ENCODE measurements at places on chromosomes 2 and 18.

DNA sequence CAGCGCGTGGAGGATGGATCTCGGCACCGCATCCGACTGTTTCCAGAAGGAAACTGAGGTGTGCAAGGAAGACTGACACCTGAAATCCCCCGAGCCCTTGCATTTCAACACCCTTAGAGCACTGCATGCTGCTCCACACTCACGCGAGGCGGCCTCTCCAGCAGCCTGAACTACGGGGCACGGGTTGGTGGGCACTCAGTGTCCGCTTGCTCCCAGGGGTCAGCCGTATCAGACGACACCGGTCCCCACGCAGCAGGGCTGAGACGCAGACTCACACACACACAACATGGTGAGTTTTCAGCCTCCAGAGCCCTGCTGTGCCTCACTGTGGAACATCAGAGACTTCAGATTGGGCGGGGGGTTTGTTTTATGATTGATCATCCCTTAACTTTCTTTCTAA lies 269.9 kb downstream of the TWIST2 start:
- no peak for DNase-seq

GRCh38 chr18:35707247-35707646 lies 125.7 kb downstream of the GALNT1 start:
- DNase-seq: no peak

DNA sequence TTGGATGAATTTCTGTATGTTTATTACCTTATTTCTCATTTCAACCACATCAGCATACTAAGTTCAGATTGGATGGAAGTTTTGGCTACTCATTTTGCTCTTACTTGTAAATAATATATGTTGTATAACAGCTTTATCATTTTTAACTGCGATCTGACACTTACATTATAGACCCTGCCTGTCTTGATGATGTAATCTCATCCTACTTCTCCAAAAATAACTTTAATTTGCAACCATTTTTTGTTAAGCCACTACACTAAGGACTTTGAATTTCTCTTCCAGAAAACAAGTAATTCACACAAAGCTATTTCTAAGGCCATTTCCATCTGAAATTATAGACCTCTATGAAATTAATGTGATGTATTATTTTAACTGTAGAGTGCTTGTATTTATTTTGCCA lies 240.7 kb downstream of the WDR7 start:
- no peak for DNase-seq

GRCh38 chr18:26458526-26459232 lies 89.7 kb downstream of the KCTD1 start:
- DNase-seq: no peak

DNA sequence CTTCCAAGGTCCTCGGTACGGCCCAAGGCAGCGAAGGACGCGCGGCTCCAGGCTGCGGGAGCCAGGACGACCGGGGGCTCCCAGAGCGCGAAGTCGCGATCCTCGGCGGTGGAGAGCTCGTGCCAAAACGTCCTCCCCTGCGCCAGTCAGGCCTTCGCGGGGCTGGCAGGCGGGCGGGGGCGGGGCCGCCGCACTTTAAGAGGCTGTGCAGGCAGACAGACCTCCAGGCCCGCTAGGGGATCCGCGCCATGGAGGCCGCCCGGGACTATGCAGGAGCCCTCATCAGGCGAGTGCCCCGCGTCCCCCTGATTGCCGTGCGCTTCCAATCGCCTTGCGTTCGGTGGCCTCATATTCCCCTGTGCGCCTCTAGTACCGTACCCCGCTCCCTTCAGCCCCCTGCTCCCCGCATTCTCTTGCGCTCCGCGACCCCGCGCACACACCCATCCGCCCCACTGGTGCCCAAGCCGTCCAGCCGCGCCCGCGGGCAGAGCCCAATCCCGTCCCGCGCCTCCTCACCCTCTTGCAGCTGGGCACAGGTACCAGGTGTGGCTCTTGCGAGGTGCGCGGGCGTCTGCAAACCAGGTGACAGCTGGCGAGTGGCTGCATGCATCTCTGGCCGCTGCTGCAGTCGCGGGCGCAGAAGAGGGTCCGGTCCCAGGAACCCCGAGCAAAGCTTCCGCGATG lies at the start of gene CIDEA:
CIDEA (plus strand) TSS at position 226 of the 684 bp plus-strand sequence; CDS start at position 249, 23 bp downstream.
- peak; percentile 8 for DNase-seq

DNA sequence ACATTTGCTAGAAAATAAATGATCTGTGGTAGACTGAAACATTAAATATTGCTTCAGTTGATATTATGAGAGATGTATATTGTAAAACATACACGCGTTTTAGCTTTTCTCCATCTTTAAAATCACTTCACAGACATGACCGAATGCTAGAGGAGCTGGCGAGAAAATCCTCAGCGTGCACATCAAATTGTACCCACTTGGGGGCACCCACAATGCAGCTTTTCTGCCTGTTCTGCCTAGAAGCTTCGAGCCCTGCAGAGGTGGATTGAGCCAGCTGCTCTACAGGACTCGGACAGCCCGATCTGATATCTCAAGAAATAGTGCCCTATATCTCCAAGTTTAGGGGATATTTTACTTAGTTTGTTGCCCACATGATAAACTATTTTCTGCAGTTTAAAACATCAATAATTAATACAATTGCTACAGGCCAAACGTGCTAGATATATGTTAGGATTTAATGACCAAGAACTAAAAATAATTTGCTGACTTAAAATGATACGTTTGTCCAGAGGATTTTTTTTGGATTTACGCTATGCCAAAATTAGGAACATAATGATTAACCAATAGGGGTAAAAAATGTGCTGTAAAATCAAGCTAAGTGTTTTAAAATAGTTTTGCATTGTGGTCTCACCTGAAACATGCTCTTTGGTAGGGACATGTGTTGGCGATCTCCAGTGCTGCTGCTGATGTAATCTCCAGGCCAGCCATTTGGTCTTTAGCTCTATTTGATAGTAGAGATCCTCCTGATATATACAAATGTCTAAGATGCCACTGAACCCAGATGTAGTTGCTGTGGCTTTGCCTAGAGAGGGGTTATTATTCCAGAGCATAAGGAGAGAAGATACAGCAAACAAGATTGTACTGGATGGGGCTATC lies 22.3 kb upstream of the ATP5MC3 start:
- DNase-seq: peak; percentile 46

- DNase-seq: no peak
Measured at GRCh38 chr2:18651842-18652774, 62.7 kb upstream of the NT5C1B start.

DNA sequence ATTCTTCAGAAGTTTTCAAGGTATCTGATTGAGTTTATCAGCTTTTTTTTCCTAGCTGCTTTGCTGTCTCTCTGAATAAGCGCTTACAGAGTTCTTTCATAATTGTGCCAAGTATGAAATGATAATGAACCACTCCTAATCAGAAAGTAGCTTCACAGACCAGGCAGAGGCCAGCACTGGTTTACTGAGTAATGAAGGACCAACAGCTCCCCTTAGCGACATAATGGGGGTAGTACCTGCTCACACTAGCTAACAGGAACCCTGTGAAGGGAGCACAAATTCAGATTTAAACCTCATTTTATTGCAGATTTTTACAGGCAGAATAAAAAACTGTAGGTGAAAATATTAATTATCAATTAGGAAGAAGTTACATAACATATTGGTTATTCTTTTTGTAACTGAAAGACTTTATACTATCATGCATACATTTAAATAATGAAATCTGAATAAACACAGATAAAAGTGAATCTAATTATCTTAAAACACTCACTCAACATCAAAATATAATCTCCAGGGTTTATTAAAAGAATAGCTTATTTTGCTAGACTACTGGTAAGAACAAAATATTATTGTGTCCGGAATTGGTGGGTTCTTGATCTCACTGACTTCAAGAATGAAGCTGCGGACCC lies 53.7 kb upstream of the LRRC30 start:
- peak; percentile 1 for DNase-seq

DNA sequence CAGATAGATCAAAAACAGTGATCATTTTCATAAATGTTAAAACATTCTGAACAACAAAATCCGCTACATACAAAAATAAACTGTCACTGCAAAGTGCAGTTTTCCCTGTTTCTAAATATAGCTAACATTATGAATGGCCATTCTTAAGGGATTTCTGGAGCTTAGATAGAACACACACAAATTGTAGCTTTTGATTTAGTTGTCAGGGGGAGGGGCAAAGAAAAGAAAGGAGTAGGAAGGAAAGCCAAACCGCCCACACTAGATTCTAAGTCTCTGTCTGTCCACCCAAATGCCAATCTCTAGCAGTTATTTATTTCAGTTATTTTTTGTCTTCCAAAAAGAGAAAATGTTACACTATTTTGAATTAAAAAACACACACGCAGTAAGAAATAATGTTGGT lies 182.4 kb downstream of the CDH2 start:
- no peak for DNase-seq

GRCh38 chr2:122831649-122832048 lies 1076.2 kb downstream of the TSN start:
- DNase-seq: no peak

DNA sequence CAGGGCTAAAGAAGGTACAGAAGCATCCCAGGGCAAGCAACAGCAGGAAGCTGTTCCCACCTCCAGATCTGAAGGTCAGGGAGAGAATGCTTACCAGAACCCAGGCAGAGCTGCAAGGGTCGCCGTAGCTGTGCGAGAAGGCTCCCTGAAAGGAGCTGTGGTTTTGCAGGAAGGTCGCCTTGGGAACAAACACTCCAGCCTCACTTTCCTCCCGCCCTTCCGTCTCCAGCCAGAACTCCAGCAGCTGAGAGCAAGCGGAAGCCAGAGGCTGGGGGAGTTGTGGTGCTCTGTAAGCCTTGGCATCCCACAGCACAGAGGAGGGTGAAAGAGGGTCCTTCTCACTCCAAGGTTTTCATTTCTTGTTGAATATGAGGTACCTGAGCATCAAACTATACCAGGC lies 18.3 kb upstream of the ICOS start:
- no peak for DNase-seq

- no peak for DNase-seq
Measured at GRCh38 chr2:204576362-204576979, 31.2 kb downstream of the PARD3B start.

- no peak for DNase-seq
Measured at GRCh38 chr2:199315299-199316179, 142.2 kb downstream of the SATB2 start.

DNA sequence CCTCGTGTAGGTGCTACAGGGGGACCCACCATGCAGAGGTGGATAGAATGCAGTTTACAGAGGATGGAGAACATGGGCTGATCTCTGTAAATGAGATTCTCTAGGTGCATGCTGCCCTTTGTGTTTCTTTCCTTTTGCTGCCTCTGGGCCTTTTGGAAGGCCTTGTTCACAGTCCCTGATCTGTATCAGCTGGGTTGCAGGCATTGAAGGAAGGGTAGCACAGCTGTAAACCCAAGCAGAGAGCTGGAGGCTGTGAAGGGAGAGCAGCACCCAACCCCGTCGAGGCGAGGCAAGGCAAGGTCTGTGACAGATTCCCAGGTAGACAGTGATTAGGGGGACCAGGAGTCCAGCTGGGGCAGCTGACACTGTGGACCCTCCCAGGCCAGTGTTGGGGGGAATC lies 56.1 kb upstream of the SOS1 start:
- no peak for DNase-seq

- DNase-seq: no peak
Measured at GRCh38 chr18:10164271-10165071, 250.7 kb downstream of the VAPA start.

DNA sequence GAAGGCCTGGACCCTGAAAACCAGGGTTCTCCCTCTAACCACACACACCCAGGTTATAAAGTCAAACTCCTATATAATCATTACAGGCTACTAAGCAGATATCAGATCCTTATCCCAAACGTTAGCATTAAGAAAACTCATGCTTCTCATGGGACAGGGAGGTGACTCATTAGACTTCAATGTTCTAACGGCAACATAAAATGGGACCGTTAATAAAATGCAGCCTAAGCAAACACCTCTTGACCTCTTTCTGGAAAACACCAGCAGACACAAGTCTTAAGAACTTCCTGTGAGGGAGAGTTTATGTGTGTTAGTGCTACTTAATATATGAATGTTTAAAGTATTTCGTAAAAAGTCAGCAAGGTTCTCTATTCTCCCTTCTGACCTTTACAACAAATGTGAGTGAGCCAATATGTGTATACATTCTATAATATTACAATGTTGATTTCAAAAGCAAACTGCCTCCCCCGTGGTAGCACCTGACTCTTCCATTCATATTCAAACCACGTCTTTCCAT lies 31.7 kb downstream of the LPIN2 start:
- no peak for DNase-seq

- DNase-seq: no peak
Measured at GRCh38 chr2:98605076-98605475, 3.2 kb downstream of the COA5 start.

DNA sequence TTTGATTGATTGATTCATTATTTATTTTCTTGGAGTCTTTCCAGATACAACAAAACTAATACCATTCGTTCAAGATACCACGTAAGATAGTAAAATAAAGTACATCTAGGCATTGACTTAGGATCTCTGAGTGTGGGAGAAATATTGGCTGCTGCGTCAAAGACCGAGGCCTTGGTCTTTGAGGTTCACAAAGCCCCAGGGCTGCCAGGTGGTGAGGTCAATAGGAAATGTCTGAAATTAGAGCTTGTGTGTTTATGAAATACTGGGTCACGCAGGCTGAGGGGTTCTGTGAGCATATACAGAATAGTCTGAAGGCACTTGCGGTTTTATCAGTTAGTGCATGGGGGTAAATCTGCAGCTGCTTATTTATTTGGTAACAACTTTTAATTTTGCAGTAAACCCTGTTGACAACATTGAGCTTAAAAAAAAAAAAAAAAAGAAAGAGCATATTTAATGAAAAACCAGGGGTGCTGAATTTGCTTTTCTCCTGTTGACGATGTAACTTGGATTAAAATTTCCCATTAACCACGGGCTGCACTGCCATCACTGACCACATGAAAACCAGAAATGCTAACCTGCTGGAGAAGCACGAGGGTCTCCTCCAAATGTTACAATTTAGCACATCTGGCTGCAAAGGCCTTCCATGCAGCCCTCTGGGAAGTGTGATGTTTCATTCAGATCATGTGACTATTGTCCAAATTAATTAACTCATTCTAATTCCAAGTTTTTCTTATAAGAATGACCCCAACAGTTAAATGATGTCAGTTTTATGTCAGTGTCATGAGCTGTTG lies 27.1 kb upstream of the SERPINB12 start:
- no peak for DNase-seq

DNA sequence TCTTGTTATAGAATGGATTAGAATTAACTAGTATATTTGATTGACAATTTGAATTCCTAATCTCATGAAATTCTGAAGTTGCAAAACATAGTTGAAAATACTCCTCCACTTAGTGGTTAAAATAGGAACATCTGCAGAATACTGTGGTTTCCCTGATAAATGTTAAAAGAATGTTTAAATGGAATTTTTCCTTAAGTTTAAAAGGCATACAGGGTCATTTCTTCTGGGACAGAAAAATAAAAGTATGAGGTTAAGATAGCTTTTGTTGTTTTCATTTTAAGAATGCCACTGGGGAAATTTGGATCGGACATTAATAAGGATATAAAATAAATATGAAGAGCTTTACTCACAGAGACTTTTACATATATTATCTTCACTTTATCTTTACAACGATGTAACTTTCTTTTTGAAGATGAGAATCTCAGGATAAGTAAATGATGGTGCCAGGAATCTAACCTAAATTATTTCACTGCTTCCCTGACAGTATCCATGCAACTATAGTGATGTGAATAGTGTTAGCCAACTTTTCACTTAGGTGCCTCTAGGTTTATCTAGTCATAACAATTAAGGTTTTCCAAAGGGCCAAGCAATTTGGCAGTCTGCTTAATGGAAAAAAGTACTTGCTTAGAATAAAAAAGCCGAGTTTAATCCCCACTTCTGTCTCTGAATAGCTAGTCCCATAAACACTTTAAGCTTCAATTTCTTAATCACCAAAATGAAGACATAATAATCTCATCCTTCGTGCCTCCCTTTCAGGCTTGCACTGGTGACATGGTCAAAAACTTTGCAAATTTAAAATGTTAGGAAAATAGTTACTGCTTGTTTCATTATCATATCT lies 151.8 kb upstream of the STK17B start:
- no peak for DNase-seq

GRCh38 chr18:59505356-59505755 lies 146.3 kb upstream of the LMAN1 start:
- no peak for DNase-seq

Measured in NCI-H1105 (cell line).